GM23338 (cell line): ENCODE measurements at places on chromosomes 2 and 18. TPM values are rescaled to one million over a fixed set of nuclear protein-coding genes. Genes with fewer than 3 reads are reported as not detected.
A peak's percentile ranks its signal among the peaks of the same experiment; 100 is the strongest.

STEAP3 gene
- polyA plus RNA-seq: 7.5 and 8.6 TPM in 2 replicates

KCNG2 gene
- 0.13 TPM in 1 of 2 replicates, not detected in the other for polyA plus RNA-seq

DPP4 gene
- polyA plus RNA-seq: 1.0 and 1.5 TPM in 2 replicates

FAM110C gene
- 7.9 and 9.7 TPM in 2 replicates for polyA plus RNA-seq

PDIA6 gene
- 284 and 331 TPM in 2 replicates for polyA plus RNA-seq

GRCh38 chr2:72545790-72546189 lies 280.0 kb downstream of the EXOC6B start:
- H3K36me3 ChIP-seq: no peaks in the 10 kb centered on the region
- H3K27me3 ChIP-seq: no peaks in the 10 kb centered on the region
- H3K27ac ChIP-seq: no peak overlapping the region
- H3K4me3 ChIP-seq: no peak overlapping the region
- no peaks in the 10 kb centered on the region for H3K4me1 ChIP-seq
- no peak for DNase-seq

- H3K27me3 ChIP-seq: no peaks in the 10 kb centered on the region
- no peaks in the 10 kb centered on the region for H3K4me1 ChIP-seq
- no peak overlapping the region for H3K4me3 ChIP-seq
- no peak overlapping the region for H3K27ac ChIP-seq
Observed at GRCh38 chr2:158337018-158337417, 119.5 kb downstream of the CCDC148 start.

- H3K4me1 ChIP-seq: no peaks in the 10 kb centered on the region
- no peaks in the 10 kb centered on the region for H3K36me3 ChIP-seq
- H3K27ac ChIP-seq: no peak overlapping the region
Observed at GRCh38 chr2:162333968-162334367, 10.0 kb upstream of the GCA start.

PSTPIP2 gene
- polyA plus RNA-seq: 1.1 and 1.4 TPM in 2 replicates

DNA sequence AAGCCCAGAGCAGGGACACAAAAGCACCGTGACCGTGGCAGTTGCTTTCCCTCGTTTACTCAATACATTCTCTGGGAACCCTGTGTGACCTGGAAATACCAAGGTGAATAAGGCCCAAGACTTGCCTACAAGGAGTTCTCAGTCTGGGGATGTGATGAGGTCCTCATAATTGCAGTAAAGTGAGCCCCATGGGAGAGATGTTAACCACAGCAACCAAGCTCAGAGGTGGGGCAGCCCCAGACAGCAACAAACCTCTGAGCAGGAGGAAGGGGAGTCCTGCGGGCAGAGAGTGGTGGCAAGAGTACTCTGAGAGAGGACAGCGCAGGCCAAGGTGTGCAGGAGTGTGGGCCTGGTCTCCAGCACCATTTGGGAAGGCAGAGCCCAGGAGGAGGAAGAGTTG lies 91.6 kb downstream of the TTC32 start:
- H3K4me3 ChIP-seq: no peak overlapping the region
- no peak for DNase-seq
- no peaks in the 10 kb centered on the region for H3K36me3 ChIP-seq
- H3K4me1 ChIP-seq: no peaks in the 10 kb centered on the region
- H3K27ac ChIP-seq: no peak overlapping the region

DNA sequence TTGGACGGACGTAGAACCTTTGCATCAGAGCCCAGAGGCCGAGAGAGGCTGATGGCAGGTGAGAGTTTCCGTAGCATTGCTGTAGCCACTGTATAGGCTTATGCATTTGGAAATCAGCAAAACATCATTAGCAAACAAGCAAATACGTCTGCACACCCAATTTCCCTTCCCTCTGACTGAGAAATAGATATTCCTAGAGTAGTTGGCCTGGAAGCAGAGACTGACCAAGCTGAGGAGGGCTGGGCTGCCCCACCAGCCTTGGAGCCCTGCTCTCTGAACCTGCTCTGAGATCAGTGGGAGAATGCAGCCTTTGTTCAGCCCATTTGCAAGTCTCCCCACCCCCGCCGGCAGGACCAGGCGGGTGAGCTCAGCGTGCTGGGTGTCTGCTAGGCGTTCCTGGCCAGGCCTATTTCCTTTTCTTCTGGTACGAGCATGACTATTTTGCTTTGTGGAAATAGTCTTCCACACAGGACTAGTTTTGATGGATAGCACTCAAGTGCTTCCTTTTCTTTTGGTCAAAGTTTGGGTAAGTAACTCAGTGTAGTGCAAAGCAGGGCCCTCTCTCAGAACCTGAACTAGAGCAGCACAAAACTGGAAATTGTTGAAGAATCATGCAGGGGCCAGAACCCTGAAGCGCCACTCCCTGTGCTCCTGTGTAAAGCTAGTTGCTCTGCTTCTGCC lies 21.9 kb upstream of the RNF149 start:
- H3K36me3 ChIP-seq: no peaks in the 10 kb centered on the region
- H3K4me1 ChIP-seq: peaks cover 41% of the 10 kb centered on the region
- DNase-seq: peak; percentile 80
- H3K27me3 ChIP-seq: no peaks in the 10 kb centered on the region

DNA sequence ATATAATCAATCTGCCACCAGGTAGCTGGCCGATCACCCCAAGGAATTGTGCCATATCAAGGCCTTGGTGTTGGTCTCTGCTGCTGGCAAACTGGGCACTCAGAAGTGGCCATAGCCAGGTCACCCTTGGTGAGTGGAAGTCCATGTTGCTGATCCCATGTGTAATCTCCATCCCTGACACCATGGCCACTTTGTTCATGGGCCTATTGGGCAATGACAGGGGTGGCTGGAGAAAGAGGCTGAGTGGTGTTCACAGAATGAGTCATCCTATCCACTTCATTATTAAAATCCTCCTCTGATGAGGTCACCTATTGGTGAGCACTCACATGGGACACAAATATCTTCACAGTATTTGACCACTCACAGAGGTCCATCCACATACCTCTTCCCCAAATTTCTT lies 26.7 kb upstream of the CD226 start:
- no peaks in the 10 kb centered on the region for H3K27me3 ChIP-seq
- no peak for DNase-seq
- no peaks in the 10 kb centered on the region for H3K4me1 ChIP-seq
- H3K4me3 ChIP-seq: no peak overlapping the region

DNA sequence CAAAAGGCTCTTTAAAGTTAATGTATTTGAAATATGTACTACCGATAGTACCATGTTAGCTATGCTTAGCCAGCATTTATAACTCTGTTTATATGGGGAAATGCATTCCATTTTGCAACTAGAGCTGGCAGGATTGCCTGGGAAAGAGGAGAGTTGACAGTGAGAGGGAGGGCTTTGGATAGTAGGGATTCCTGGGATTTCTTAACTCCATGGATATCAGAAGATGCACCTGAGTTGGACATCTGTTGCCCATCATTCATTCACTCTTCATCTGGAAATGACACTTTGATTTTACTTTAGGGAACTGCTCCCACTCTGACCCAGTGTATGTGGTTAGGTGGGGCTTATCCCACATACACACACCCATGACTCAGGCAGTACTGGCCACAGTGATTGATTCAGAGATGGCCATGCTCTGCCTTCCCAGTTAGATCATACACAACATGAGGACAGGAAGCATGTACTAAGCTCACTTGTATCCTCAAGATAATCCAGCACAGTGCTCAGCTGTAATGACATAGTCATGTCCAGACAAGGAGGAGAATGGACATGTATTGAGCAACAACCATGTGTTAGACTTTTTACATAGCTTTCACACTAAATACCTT lies 248.8 kb downstream of the MREG start:
- no peaks in the 10 kb centered on the region for H3K4me1 ChIP-seq
- H3K4me3 ChIP-seq: no peak overlapping the region
- H3K27ac ChIP-seq: no peak overlapping the region
- no peaks in the 10 kb centered on the region; the same call in 1 of the 2 replicates for H3K36me3 ChIP-seq
- DNase-seq: no peak

GRCh38 chr2:88187038-88187676 lies 17.0 kb downstream of the THNSL2 start:
- H3K4me3 ChIP-seq: no peak overlapping the region
- no peak overlapping the region for H3K27ac ChIP-seq
- H3K36me3 ChIP-seq: no peaks in the 10 kb centered on the region
- peaks cover 5% of the 10 kb centered on the region for H3K4me1 ChIP-seq

CDCA7 gene
- polyA plus RNA-seq: 52.7 and 63.7 TPM in 2 replicates

DNA sequence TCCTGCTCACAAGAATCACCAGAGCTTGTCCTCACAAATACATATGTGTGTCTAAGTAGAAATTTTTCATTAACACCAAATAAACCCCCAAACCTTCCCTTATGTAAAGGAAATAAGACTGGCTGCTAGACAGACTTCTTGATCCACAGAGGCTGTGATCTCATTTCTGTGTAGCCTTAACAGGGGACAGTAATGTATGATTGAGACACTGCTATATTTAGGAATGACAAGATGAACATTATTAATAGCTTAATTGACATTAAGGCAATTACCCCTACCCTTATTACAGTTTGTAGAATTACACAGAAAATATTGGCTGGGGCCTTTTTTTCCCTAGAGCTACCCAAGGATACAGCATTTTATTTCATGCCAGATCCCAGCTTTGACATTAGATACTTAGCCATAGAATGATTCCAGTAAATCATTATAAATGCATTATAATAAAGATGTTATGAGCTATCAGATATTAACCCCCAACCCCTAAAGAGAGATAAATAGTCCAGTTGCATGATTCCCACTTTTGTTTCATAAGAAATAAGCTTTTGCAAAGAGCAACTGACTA lies 392.1 kb upstream of the HNRNPA3 start:
- no peaks in the 10 kb centered on the region for H3K36me3 ChIP-seq
- no peak overlapping the region for H3K4me3 ChIP-seq
- no peak for DNase-seq
- H3K27ac ChIP-seq: no peak overlapping the region
- no peaks in the 10 kb centered on the region for H3K27me3 ChIP-seq

LRPPRC gene
- polyA plus RNA-seq: 163 and 175 TPM in 2 replicates

DNA sequence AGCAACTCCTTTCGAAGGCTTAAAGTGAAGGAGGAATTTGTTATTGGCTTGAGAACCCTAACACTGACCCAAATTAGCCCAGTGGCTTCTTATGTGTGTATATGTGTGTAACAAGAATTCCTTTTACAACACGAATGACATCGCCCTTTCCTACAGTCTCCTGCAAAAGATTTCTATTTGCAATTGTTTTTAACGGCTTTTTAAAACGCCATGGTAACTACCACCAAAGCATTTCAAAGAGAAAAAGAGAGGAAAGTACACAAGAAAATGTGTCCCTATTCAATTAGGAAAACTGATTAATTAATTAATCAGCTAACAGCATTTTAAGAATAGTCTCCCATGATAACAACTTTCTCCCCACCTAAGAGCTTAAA lies 58.1 kb downstream of the PAX3 start:
- H3K27me3 ChIP-seq: peaks cover 23% of the 10 kb centered on the region
- no peak overlapping the region for H3K27ac ChIP-seq
- peaks cover 39% of the 10 kb centered on the region for H3K4me1 ChIP-seq
- H3K4me3 ChIP-seq: peak overlapping the region; percentile 48
- no peaks in the 10 kb centered on the region for H3K36me3 ChIP-seq

- no peaks in the 10 kb centered on the region for H3K36me3 ChIP-seq
- H3K27ac ChIP-seq: no peak overlapping the region
- no peak for DNase-seq
- no peaks in the 10 kb centered on the region for H3K27me3 ChIP-seq
- no peak overlapping the region for H3K4me3 ChIP-seq
Observed at GRCh38 chr2:204172145-204172600, 235.6 kb downstream of the ICOS start.

- H3K27me3 ChIP-seq: no peaks in the 10 kb centered on the region
- H3K27ac ChIP-seq: no peak overlapping the region
- H3K4me3 ChIP-seq: no peak overlapping the region
Observed at GRCh38 chr2:21175895-21176646, 52.3 kb downstream of the TDRD15 start.

DNA sequence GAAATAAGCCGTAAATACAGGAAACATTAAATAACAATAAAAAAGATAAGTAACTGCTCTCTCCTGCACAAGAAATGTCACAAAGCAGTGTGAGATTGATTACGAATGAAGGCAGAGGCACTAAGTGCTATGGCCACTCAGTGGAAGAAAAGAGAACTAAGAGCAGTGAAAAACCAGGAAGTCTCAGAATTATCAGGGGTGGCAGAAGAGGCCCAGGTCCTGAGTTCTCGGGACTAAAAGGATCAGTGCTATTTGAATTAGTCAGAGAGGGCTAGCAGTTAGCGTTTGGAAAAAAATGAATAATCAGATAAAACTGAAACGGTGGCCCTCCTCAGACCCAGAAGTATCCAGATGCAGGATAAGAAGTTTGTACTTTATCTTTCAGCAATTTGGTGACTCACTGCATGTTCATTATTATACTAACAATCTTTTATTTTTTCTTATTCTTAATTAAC lies 367.1 kb downstream of the ZEB2 start:
- no peaks in the 10 kb centered on the region for H3K27me3 ChIP-seq
- H3K4me1 ChIP-seq: peaks cover 13% of the 10 kb centered on the region
- no peak overlapping the region for H3K4me3 ChIP-seq

DNA sequence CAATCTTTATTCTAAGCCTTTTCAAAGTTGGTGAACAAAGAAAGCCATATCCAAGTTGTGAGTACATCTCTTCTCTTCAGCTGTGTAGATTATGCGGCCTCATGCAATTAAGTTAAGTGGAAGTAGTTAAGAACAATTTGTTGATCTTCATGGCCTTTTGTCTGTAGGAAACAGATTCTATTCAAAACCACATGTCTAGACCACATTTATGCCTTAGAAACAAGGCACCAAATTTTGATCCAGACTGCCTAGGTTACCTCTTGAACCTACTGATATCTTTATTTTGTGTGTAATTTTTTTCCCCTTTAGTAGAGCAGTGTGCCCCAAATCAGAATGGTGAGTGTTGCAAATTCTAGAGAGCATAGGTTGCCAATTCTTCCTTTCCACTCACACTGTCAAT lies 101.6 kb upstream of the CERS6 start:
- H3K4me3 ChIP-seq: no peak overlapping the region
- H3K27me3 ChIP-seq: no peaks in the 10 kb centered on the region
- no peak for DNase-seq

DNA sequence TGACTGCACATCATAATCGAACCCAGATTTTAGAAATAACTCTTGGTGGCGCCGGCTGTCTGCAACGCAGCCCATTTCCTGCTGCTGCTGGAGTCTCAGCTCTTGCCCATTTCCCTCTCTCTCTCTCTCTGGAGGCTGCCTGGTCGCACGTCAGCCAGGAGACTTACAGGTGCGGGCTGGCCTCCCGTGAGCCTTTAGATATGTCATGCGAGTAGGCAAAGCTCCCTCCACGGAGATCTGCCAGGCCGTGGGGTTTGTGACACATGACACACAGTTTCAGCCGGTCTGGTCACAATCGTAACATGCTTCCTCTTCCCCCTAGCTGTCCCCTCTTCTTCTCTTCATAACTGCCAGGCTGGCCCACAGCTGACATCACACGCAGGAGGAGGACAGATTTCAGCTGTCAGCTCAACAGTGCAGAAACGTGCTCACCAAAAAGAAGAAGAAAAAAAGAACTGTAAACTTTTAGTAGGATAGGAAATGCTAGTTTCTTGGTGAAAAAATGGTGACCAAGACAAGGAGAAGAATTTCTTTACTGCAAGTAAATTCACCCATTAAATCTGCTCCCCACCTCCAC lies 489.3 kb downstream of the ZNF516 start:
- DNase-seq: no peak
- no peak overlapping the region for H3K27ac ChIP-seq
- no peaks in the 10 kb centered on the region for H3K4me1 ChIP-seq
- no peaks in the 10 kb centered on the region for H3K36me3 ChIP-seq
